A549 treated with ZK216348 at 1 μM for 4 hours (cell line): ENCODE measurements at places on chromosomes 6 and 20. TPM values are rescaled to one million over a fixed set of nuclear protein-coding genes. Genes with fewer than 3 reads are reported as not detected.

The FOXC1 gene
- 6.4 to 10.8 TPM (median 8.2 TPM) in 5 replicates for total RNA-seq

The HSPA12B gene
- 0.35 to 0.65 TPM (median 0.45 TPM) in 5 replicates for total RNA-seq

The BPIFA1 gene
- total RNA-seq, result not detected in 5 replicates

The SYNDIG1 gene
- 0.91 to 2.6 TPM (median 1.9 TPM) in 5 replicates for total RNA-seq

The FILIP1 gene
- 0.17 to 0.52 TPM (median 0.31 TPM) in 5 replicates for total RNA-seq

The DLL1 gene
- 0.07 to 0.38 TPM (median 0.13 TPM) in 5 replicates for total RNA-seq

The TMEM74B gene
- 2.5 to 5.3 TPM (median 3.4 TPM) in 5 replicates for total RNA-seq

The CYP21A2 gene
- total RNA-seq, result not detected in 5 replicates

The SLC26A8 gene
- not detected in 5 replicates for total RNA-seq

The ESR1 gene
- not detected in 5 replicates for total RNA-seq
